Nasal cavity respiratory epithelium epithelial cell of viscerocranial mucosa (primary cell): ENCODE measurements at places on chromosomes 13 and 19. TPM values are rescaled to one million over a fixed set of nuclear protein-coding genes. Genes with fewer than 3 reads are reported as not detected.

SERP2 gene
- total RNA-seq, result 0.36 and 0.68 TPM in 2 replicates

NKG7 gene
- total RNA-seq, result not detected in 2 replicates

KIR3DL1 gene
- total RNA-seq, result not detected in 2 replicates

GNG14 gene
- not detected in 2 replicates for total RNA-seq

CILP2 gene
- total RNA-seq, result under 0.01 and 0.21 TPM in 2 replicates
